ENCODE measurements at places on chromosomes 16 and 17. TPM values are rescaled to one million over a fixed set of nuclear protein-coding genes. Genes with fewer than 3 reads are reported as not detected.

GRCh38 chr16:23504076-23504452, 6.2 kb downstream of the GGA2 start:
- DNase-seq: no peak

Gene ATAD5
- 13.4 TPM for polyA plus RNA-seq

DNA sequence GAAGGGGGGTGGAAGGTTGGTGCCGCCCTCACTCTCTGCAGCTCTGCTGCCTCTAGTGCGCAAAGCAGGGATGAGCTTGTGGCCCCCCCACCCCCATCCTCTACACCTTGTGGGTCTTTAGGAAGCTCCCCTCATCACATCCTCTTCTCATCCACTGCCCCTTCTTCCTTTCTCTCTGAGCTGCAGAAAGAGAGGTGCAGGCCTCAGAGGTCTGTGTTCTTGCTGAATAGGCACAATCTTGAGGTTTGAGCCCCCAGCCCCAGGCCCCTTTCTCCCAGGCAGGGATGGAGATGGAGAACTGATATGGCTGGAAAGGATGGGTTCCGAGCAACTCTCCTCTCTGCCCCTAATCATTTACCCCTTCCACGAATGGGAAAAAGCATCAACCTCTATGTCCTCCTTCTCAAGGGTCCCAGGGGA, 2.6 kb downstream of the CACNA1G start:
- no peak for DNase-seq

Gene MAF
- 53.7 TPM for polyA plus RNA-seq

- DNase-seq: no peak
Measured at GRCh38 chr16:54070789-54071343, 215.7 kb downstream of the IRX3 start.

Gene AATK
- polyA plus RNA-seq: 3.9 TPM

DNA sequence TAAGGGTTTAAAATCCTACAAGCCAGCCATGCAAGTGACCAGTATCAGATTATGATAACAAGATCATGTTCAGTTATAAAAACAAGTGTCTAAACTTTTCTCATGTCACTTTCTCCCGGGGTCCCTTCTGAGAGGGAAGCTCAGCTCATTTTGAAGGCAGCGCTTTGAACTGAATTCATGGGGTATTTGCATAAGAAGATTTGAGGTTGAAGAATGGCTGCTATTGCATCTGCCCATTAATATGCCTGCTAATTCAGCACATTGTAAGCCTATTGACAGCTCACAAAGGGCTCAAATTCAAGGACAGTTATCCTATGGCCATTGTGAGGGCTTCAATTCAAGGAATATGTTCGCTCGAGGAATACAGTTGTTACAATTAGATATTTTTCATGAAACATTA, 290.2 kb upstream of the IRX3 start:
- no peak for DNase-seq

Gene SPATA32
- 0.38 TPM for polyA plus RNA-seq

All from left kidney (tissue), 8 donors.